Fibroblast of lung (primary cell): ENCODE measurements at places on chromosomes 5 and 9. TPM values are rescaled to one million over a fixed set of nuclear protein-coding genes. Genes with fewer than 3 reads are reported as not detected.

PCDHA9 gene
- polyA plus RNA-seq = 0.03 TPM in 1 of 2 replicates, not detected in the other

AGXT2 gene
- not detected in 2 replicates for polyA plus RNA-seq

GHR gene
- 1.9 and 2.4 TPM in 2 replicates for polyA plus RNA-seq

PTGDS gene
- 2.0 and 4.9 TPM in 2 replicates for polyA plus RNA-seq

C1QTNF2 gene
- polyA plus RNA-seq = 2.3 and 4.5 TPM in 2 replicates

SLC36A2 gene
- not detected in 2 replicates for polyA plus RNA-seq

EPB41L4B gene
- polyA plus RNA-seq = 0.56 and 1.7 TPM in 2 replicates
